KBM-7 (cell line): ENCODE measurements at places on chromosomes 7 and 10.
A peak's percentile ranks its signal among the peaks of the same experiment; 100 is the strongest.

- no peak for DNase-seq
These were observed 40.5 kb upstream of the ADO start for GRCh38 chr10:62764011-62764410.

DNA sequence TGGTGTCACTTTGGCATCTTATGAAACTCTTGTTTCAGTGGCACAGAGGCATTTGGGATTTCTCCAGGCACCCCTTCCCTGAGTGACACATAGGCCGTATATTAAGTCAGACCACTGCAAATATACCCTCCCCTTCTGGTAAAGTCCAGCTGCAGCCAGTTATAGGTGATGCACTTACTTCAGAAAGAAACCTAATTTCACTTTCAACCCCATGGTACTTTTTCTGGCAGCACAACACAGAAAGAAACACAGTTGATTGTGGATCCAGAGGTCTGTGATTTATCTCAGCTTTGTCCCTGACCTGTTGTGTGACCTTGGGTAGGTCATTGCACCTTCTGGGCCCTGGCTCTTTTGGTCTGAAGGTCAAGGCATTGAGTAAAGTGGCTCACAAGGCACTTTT lies 173.2 kb downstream of the BUB3 start:
- no peak for DNase-seq

- no peak for DNase-seq
These were observed 36.5 kb upstream of the ZNF680 start for GRCh38 chr7:64599359-64599758.

DNA sequence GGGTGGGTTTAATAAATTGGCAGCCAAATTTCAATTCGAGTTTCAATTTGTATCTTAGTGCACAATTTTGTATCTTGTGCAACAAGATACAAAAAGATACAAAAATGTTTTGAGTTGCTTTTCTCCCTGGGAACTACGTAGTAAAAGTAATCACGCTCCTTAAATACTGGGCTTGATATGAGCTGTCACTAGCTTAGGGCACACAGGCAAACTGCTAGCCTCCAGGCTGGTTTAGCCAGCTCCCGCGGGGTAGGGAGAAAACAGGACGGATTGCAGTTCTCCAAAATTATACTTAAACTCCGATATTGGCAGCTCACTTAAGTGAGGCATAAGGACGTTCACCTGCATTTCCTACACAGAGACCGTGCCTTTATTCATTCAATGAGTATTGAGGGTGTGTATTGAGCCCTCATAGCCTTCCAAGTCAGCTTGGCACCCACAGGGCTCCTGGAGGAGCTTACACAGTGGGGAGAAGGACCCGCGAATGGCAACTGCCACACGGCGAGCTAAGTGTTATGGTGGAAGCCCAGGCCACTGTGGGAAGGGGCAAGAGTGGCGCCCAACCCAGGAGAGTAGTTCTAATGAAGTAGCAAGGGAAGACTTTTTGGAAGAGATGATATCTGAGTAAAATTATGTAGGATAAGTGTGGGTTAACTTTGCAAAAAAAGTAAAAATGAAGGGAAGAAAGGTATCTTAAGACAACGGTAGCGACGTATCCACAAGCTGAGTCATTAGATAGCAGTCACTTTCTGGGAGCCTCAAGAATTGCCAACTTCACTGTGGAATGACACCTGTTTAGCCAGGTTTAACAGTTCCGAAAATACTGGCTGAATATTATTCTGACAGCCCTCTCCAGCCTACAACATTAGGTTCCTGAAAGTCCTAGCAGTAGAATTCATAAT lies 1.6 kb upstream of the EPC1 start:
- DNase-seq, result no peak

- DNase-seq, result no peak
These were observed 89.6 kb downstream of the CACNB2 start for GRCh38 chr10:18229826-18230225.

GRCh38 chr10:69043931-69044531 lies 43.9 kb upstream of the SRGN start:
- DNase-seq, result no peak

- no peak for DNase-seq
These were observed 754 bp upstream of the BBS9 start for GRCh38 chr7:33128631-33128989.

GRCh38 chr7:33630359-33630758 lies 275.0 kb upstream of the BMPER start:
- DNase-seq, result no peak

DNA sequence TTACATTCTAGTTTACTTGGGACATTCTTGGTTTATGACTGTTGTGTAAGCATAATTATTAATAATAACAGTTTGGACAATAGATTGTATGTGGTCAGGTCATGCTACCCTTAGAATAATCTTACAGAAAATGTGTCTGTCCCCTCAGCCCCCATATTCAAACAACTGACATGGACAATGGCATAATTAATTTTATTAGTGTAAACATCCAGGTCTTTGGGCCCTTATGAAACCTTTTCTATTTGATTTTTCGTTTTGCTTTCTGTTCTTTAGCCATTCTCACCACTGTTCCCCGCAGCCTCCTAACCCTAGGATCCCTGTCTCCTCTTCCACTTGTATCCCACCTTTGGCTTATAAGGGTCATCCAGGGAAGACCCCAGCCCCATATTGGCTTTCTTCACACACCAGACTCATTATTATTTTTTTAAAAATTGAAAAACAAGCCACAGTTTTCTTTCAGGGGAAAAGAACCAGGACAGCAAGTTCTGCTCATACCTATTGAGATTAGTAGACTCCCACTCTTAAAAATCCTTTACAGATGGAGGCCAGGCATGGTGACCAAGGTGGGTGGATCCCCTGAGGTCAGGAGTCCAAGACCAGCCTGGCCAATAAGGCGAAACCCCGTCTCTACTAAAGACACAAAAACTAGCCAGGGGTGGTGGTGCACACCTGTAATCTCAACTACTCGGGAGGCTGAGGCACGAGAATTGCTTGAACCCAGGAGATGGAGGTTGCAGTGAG lies 11.5 kb downstream of the VIM start:
- no peak for DNase-seq

DNA sequence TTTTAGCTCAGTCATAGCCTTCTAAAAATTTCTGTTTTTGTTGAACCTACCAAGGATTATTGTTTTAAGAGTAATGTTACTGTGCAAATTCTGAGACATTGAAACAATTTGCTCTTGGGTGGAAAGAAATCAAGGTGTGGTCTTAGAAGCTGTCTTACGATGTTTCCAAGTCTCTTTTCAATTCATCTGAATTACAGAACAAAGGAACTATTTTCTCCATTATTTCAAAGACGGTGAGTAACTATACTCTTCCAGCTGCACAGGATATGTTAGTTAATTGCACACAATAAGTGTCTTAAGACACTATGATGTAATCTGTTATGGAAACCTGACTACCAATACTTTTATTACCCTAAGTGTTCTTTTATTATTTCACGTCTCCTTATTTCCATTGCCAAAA lies 106.8 kb upstream of the POM121L12 start:
- no peak for DNase-seq

- DNase-seq, result no peak
These were observed 672.4 kb upstream of the GALNT17 start for GRCh38 chr7:70459546-70459945.

DNA sequence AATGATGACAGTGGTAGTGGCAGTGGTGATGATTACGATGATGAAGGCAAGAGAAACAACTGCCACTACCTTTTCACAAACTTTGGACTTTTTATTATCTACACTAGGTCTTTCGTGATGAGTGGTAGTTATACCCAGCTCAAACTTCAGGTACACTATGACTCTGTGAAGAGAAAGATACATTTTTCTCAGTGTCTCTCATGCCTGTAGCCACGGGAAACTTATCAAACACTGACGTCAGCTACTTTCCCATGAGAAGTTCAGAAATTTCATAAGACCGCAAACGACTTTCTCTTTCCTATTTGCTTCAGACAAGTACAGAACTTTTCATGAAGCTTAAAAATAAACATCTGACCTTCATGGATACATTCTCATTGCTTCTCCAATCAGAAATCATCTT lies 57.0 kb downstream of the CALD1 start:
- DNase-seq, result no peak

GRCh38 chr10:129773359-129773990 lies 190.6 kb downstream of the EBF3 start:
- DNase-seq, result no peak

- DNase-seq, result no peak
These were observed 20.4 kb upstream of the LFNG start for GRCh38 chr7:2499181-2499580.

DNA sequence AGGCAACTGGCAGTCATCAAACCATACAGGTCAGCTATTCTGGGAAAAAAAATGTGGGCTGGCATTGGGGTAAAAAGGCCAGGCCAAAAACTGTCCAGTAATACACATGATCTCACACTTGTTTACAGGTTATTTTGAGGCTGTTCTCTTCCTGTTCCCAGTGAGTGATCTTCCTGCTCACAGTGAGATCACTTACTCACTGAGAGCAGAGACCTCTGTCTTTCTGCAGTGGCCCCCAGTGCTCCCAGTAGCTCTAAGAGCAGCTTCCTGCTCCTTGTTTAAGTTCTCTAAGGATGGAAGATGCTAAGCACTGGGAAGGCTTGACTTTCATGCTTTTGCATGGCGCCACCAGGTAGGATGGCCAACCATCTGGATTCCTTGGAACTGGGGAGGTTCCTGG lies 93.5 kb upstream of the KIAA1217 start:
- no peak for DNase-seq

GRCh38 chr10:49242604-49243003 lies 54.4 kb upstream of the TMEM273 start:
- DNase-seq, result no peak

GRCh38 chr10:95741807-95742467 lies 14.0 kb upstream of the ENTPD1 start:
- DNase-seq, result peak; percentile 84

- no peak for DNase-seq
These were observed 63.1 kb downstream of the BLNK start for GRCh38 chr10:96208271-96208670.

- peak; percentile 8 for DNase-seq
These were observed 973.0 kb upstream of the GHITM start for GRCh38 chr10:83166344-83166743.

DNA sequence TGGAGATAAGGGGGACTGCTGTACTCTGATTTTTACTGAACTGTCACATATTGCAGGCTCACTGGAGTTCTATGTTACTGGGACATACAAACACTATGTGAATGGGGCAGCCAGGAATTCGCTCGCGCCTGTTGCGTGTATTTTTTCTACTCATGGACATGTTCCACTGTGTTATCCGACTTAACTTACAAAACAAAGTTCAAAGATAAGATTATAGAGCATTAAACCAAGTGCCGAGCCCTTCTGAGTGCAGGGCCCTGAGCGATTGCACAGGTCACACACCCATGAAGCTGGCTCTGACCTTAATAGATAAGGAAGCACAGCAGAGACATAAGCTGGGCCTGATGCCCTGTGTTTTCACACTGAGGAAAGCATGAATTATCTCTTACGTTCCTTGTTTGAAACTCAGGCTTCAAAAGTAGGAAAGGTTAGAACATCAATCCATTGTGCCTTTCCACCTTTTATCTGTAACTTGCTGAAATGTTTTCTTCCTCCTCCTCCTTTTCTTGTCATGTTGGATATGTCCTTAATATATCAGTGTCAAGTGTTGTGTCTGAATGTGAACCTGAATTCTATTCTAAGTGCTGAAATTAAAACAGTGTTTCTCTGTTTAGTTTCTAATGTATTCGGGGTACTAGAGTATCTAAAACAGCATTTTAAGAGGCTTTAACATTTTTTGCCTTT lies 273.8 kb downstream of the AUTS2 start:
- no peak for DNase-seq

GRCh38 chr10:133276435-133277201 lies at the start of gene ADAM8:
ADAM8 (minus strand) TSS chr10:133276868; CDS start chr10:133276817, 51 bp downstream.
- no peak for DNase-seq

GRCh38 chr10:130128062-130128781 lies 8.0 kb upstream of the GLRX3 start:
- no peak for DNase-seq

GRCh38 chr7:112112822-112113255 lies 93.4 kb downstream of the DOCK4 start:
- no peak for DNase-seq

DNA sequence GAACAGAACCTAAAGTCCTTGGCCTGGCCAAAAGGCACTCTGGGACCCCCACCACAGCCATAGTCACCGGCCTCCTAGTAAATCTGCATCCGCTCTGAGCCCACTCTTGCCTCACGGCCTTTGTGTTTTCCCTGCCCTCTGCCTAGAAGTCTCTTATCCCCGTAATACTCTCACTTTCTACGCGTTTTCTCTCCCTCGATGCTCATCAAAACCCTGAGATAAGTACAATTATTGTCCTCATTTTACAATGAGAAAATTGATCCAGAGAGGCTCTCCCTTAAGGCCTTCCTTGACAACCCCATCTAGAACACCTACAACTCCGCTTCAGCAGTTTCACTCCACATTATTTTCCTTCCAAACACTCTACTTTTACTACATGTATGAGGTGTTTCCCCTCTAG lies 1.5 kb upstream of the SFXN4 start:
- DNase-seq, result no peak

GRCh38 chr7:70571403-70571934 lies 560.5 kb upstream of the GALNT17 start:
- DNase-seq, result no peak

- DNase-seq, result peak; percentile 28
These were observed 102.5 kb downstream of the APBB1IP start for GRCh38 chr10:26540601-26541000.

DNA sequence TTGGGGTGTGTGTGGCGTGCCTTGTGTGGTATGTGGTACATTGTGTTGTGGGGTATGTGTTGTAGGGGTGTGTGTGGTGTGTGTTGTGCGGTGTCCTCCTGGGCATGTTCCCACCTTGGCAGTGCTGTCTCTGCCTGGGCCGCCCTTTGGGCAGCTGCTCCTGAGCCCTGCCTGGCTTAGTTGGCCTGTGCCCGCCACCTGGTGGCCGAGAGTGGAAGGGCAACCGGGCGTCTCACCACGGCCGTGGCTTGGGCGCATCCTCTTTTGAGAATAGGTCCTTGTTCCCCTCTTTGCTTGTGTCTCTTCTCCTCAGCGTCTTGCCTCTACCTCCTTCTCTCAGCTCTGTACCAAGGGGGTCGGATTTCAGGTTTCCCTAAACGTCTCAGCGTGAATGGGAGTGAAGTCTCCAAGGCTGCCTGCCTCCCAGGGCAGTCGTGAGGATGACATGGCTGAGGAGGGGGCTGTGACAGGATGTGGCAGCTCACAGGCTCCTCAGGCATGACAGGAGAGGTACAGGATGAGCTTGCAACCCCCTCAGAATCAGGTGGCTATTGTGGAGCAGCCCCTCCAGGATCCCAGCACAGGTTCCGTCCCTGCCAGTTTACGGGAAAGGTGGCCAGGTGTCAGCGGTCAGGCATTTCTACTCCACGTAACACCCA lies 98.4 kb upstream of the PODXL start:
- peak; percentile 81 for DNase-seq

DNA sequence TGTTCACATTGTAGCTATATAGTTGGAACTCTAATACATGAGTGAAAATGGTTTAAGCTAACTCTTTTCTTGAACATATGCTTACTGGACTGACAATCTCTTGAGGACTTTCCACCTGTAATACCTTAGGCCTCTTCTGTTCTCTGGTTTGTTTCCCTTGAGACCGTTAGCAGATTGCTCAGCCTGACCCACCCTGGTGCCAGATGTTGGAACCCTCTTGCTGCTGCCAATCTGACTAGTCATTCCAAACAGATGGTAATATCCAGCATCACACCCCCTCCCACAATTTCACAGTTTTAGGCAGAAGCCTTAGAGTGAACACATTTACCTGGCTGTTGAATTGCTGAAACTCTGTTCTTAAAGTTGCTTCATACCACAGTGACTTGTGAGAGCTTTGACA lies 18.7 kb downstream of the CALD1 start:
- DNase-seq, result no peak

GRCh38 chr10:32393911-32394310 lies 47.0 kb upstream of the EPC1 start:
- no peak for DNase-seq

- DNase-seq, result no peak
These were observed 15.2 kb downstream of the PIP start for GRCh38 chr7:143147070-143147469.
